Forelimb muscle (tissue), 1 donor: ENCODE measurements at places on chromosomes 16 and 17. TPM values are rescaled to one million over a fixed set of nuclear protein-coding genes. Genes with fewer than 3 reads are reported as not detected.

Gene SPATA22
- polyA plus RNA-seq: 0.46 TPM

Gene DHX8
- 23.8 TPM for polyA plus RNA-seq

Gene GNG13
- not detected for polyA plus RNA-seq

Gene NACA2
- 1.0 TPM for polyA plus RNA-seq

Gene RNFT1
- 16.1 TPM for polyA plus RNA-seq

Gene ARL6IP1
- polyA plus RNA-seq: 73.6 TPM

Gene TBC1D3E
- polyA plus RNA-seq: not detected

Gene CCT6B
- polyA plus RNA-seq: 2.5 TPM

Gene ATP5PD
- polyA plus RNA-seq: 249 TPM

Gene GPT2
- polyA plus RNA-seq: 36.5 TPM

Gene CES1
- polyA plus RNA-seq: 0.34 TPM
